ENCODE measurements at places on chromosomes 16 and 17. TPM values are rescaled to one million over a fixed set of nuclear protein-coding genes. Genes with fewer than 3 reads are reported as not detected.

GRCh38 chr17:50797135-50797810 is 30.0 kb upstream of the ANKRD40CL start:
- no peak for DNase-seq

GRCh38 chr17:5706577-5707210 is 122.4 kb upstream of the NLRP1 start:
- peak; percentile 44 for DNase-seq

- DNase-seq = no peak
These were observed at the start of gene NME4 for GRCh38 chr16:397135-397661. Gene NME4 (plus strand): TSS chr16:397199. CDS start chr16:397223, 24 bp downstream.

DNA sequence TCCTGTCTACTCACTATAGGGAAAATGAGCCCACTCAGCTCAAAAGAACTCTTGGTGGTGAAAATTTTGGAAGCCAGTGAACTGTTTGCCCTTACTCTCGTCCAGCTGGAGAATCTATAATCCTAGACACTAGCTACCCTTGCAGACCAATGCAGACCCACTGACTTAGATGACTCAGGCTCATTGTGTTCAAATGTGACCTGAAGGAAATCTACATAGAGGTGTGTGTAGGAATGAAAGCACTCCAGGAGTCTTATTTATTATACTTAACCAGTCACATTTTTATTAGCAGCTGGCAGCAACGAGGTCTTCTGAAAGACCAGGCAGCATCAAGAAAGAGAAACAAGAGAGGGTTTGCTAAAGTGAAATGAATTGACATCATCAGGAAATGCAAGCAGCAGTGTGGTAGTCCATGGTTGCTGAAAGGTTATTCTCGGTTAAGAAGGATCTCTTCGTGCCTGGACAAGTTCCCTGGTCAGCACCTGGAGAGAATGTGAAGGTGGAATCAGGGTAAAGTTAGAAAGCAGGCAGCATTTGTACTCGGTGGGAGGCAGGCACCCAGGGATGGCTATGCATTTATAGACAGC is 1.4 kb downstream of the KRTAP29-1 start:
- no peak for DNase-seq

DNA sequence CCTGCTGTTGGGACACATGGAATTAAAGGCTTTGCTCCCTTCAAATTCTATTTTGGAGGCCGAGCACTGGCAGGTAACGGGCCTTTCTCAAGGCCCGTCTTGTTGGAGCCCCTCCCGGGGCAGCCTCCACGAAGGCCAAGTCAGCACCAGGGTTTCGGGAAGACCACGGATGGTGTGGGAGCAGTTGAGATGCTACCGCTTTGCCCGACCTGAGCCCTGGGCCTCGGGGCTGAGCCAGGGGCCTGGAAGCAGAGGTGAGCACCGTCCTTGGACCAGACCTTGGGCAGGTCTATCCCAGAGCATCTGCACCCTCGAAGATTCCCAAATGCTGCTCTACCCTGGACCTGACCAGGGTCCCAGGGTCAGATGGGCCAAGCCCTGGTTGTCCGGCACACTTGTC is 23.0 kb downstream of the C17orf100 start:
- no peak for DNase-seq

GRCh38 chr17:80968602-80969029 is 23.0 kb upstream of the CHMP6 start:
- peak; percentile 38 for DNase-seq

DNA sequence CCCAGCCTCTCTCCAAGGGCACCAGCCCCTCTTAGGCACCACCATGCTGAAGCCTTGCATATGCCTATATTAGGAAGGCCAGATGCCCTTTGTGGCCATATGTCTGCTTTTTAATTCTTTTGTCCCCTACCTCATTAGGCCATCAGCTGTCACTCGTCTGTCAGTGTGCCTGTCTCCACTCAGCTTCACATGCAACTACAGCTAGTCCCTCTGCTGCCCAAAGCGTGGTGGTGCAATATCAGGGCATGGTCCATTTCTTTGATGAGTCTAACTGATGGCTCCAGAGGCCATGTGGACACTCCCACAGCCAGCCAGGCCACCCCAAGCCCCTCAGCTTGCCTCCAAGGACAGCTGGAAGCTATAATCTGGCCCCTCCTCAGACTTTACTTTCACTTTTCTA is 36.3 kb downstream of the MYO18A start:
- DNase-seq = peak; percentile 46

- no peak for DNase-seq
These were observed 36.4 kb downstream of the MBTPS1 start for GRCh38 chr16:84080378-84080777.

GRCh38 chr17:79777120-79777893 is 641 bp upstream of the CBX2 start:
- peak; percentile 42 for DNase-seq

GRCh38 chr17:78120971-78121800 is 7.4 kb downstream of the TMC6 start:
- no peak for DNase-seq

DNA sequence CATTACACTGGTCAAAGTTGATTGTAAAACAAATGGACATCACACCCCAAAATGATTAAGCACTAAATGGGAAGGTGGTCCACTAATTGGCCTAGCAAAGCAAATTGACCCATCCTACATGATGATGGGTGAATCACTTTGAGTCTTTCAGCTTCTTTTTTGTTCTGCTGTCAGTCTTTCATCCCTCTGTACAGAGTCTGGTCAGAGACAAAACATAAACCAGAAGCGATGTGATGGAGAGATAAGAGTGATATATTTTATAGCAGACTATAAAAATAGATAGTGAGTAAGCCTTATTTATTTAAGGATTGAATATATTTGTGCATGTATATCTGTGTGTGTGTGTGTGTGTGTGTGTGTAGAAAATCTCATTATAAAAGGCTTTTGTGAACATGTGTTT is 618.4 kb upstream of the SOX9 start:
- peak; percentile 13 for DNase-seq

- DNase-seq = peak; percentile 74
These were observed 4.2 kb downstream of the BORCS6 start for GRCh38 chr17:8185582-8186445.

GRCh38 chr17:68822719-68823289 is 132.4 kb downstream of the ABCA8 start:
- no peak for DNase-seq

- no peak for DNase-seq
These were observed 39.8 kb upstream of the ANKFN1 start for GRCh38 chr17:56113486-56113885.

DNA sequence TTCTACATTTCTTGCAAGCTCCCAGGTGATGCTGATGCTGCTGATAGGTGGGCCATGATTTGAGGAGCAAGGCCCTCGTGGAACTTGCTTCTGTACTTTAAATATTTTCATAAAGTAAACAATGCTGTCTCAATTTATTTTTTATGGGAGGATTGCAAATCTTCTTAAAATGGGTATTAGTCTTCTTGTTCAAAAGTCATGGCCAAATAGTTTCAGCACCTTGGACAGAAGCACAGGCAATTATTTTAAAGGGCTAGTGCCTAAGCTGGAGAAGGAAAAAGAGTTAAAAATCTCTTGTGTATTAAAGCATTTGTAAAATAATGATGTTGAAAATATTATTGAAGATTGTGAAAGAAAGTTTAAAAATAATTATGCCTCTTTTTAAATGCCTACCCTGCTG is 50.5 kb downstream of the GPR139 start:
- DNase-seq = peak; percentile 7

DNA sequence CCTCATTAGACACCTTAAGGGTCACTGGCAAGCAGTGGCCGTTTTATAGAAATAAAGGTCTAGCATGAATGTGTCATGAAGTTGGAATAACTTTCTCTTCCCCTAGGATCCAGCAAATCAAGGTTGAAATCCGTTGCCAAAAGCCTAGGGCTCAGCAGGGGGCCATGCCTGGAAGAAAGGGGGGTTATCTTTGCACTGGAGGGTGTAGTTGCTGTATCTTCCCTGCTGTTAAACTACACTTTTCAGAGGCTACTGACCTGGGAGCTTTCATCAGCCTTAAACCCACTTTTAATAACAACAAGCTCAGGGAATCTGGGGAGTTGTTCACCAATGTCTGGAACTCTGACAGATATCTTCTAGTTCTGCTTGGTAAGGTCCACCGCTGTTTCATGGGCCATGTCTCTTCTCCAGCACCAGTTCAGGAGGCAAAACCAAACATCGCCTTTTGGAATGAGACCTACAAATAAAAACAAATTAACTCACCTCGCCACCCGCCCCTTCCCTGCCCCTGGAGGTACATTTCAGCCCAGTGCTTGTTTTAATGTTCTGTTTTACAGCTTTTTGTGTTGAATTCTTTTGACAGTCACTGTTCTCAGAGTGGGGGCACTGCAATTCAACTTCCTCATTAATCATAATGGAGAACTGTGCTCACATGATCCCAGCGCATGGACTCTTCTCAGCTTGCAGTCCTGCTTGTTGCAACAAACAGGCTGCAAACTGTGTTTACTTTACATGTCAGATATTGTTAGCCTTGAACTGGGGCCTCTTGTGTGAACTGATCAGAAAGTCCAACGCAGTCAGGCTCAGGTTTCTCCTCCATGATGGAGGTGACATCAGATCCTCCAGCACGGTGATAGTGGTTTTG is 508.7 kb downstream of the KCNJ2 start:
- no peak for DNase-seq

NTHL1 gene
- 31.9 TPM for total RNA-seq

BCAS3 gene
- total RNA-seq = 23.7 TPM

DHX38 gene
- 59.6 TPM for total RNA-seq

PGP gene
- total RNA-seq = 20.3 TPM

NPIPA8 gene
- total RNA-seq = 0.32 TPM

FAM171A2 gene
- 0.86 TPM for total RNA-seq

KRTAP9-3 gene
- not detected for total RNA-seq

CFAP52 gene
- not detected for total RNA-seq

SLC52A1 gene
- total RNA-seq = 0.43 TPM

RSKR gene
- total RNA-seq = 5.6 TPM

All from fibroblast of villous mesenchyme (primary cell).